ENCODE measurements at places on chromosomes 4 and X.

- no peak for DNase-seq
These were observed 15.3 kb downstream of the RNF4 start for GRCh38 chr4:2484185-2484584.

- no peak for DNase-seq
These were observed 655.4 kb upstream of the SLIT2 start for GRCh38 chr4:19596342-19596741.

DNA sequence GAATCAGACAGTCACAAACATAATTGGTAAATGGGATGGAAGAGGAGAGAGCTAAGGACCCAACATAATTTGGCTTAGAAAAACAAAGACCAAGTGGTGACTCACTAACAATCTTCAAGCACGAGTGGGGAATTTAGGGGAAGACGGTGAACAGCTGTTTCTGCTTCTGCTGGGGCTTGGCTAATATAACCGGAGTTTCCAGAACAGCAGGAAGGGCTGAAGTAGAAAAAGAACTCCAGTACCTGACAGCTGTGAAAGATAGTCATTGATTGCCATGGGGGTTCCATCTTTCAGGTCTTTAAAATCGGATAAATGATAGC is 290.9 kb upstream of the LDB2 start:
- no peak for DNase-seq

DNA sequence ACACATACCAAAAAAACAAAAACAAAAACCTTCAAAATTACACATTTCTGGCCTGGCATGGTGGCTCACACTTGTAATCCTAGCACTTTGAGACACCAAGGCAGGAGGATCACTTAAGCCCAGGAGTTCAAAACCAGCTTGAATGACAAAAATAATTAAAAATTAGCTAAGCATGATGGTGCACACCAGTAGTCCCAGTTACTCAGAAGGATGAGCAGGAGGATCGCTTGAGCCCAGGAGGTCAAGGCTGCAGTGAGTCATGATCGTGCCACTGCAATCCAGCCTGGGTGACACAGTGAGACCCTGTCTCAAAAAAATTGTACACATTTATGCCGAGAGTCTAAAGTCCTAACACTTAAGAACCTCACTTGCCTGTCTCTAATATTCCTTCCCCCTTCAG is 18.3 kb downstream of the SLC39A8 start:
- DNase-seq, result no peak

DNA sequence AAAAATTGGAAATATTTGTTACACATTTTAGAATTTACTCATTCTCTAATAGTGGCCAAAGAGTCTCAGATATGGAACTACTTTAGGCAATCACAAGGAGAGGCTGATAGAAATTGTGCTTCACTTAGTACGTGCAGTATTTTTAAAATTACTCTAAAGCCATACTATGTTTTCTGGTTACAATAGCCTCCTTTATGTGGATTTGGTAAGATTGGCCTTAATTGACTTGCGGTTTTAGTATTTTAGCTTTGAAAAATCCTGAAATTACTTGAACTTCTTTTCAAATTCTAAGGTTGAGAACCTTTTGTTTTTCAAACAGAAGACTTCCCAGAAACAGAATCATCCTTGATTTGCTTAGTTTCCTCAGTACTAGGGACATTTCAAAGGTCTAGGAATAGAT is 215.2 kb downstream of the SLC4A4 start:
- DNase-seq, result no peak
